ENCODE measurements at places on chromosomes 13 and 19.

- DNase-seq = no peak
These were observed 61.9 kb downstream of the FLT1 start for GRCh38 chr13:28432816-28433560.

- DNase-seq = no peak
These were observed 3.0 kb downstream of the PROZ start for GRCh38 chr13:113161433-113161832.

GRCh38 chr19:56111601-56112312 lies 9.3 kb downstream of the ZNF787 start:
- DNase-seq = no peak

- no peak for DNase-seq
These were observed 37.3 kb downstream of the NFIC start for GRCh38 chr19:3403489-3404323.

DNA sequence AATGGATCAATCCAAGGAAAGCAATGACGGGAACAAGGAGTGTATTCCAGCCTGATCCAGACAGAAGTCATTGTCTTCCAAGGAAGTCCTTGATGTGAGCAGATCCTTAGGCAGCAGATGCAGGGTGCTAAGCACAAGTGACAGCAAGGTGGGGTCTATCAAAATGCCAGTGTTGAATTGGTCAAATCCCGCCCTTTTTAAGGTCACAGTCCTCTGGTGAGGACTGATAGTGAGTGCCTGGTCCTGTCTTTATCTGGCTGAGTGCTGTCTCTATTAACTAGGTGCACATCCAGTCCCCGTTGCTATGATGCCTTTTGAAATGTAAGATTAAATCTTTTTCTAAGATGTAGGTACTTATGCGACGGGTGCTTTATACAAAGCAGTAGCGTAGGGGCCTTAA lies 1.3 kb upstream of the LAMP1 start:
- DNase-seq = no peak

DNA sequence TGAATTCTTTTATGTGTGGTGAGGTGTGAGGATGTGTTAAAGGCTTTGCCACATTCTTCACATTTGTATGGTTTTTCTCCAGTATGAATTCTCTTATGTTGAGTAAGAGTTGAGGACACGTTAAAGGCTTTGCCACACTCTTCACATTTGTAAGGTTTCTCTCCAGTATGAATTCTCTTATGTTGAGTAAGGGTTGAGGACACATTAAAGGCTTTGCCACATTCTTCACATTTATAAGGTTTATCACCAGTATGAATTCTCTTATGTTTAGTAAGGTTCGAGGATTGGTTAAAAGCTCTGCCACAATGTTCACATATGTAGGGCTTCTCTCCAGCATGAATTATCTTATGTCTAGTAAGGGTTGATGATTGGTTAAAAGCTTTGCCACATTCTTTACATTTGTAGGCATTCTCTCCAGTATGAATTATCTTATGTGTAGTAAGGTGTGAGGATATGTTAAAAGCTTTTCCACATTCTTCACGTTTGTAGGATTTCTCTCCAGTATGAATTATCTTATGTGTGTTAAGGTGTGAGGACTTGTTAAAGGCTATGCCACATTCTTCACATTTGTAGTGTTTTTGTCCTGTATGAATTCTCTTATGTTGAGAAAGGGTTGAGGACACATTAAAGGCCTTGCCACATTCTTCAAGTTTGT lies 27.1 kb downstream of the ZNF724 start:
- DNase-seq = no peak

DNA sequence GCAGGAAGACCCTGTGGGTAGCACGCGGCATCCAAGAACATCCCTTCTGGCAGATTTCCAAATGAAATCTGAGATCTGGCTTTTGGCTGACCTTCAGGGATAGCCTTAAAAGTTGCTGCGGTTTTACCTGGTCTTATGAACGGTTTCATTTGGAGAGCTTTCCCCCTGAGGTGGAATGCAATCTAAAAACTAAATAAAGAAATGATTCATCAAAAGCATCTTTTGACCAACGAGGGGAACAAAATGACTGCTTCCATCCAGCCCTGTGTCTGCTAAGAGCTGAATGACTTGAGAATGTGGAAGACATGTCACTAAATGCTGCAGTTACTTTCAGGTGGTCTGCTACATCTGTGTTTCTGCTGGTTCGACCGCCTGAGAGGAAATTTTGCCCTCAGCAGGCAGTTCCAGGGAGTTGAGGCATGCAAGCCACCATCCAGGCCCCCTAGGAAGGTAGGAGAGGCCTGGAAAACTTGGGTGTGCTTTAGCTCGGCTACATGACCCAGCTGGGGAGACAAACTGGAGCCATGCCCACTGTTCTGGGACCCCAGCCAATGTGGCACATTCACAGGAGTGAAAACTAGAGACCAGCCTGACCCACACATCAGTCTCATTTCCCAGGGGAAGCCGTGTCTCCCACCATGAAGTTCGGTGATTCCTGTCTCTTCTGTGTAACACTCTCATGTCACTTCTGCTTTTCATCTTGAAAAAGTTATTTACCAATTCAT lies 175.1 kb upstream of the KL start:
- DNase-seq = no peak

- no peak for DNase-seq
These were observed 9.9 kb upstream of the GP6 start for GRCh38 chr19:55047951-55048350.

DNA sequence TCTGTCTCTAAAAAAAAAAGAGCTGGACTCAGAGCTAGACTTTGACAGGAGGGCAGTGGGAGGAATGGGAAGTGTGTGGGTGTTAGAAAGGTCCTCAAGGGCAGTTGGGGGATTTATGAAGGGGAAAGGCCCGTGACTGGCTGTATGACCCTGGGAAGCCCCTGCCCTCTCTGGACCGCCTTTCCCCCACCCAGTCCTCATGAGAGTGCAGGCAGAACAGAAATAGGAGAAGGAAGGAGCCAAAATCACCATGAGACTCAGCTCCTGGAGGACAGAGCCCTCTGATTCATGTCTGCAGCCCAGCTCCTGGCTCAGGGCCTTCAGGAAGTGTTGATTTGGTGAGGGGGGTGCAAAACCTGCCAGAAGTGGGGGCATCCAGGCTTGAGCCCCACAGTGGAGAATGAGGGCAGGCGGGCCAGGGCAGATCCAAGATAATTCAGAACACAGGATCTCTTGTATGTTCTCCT lies 8.7 kb upstream of the SMG9 start:
- no peak for DNase-seq

DNA sequence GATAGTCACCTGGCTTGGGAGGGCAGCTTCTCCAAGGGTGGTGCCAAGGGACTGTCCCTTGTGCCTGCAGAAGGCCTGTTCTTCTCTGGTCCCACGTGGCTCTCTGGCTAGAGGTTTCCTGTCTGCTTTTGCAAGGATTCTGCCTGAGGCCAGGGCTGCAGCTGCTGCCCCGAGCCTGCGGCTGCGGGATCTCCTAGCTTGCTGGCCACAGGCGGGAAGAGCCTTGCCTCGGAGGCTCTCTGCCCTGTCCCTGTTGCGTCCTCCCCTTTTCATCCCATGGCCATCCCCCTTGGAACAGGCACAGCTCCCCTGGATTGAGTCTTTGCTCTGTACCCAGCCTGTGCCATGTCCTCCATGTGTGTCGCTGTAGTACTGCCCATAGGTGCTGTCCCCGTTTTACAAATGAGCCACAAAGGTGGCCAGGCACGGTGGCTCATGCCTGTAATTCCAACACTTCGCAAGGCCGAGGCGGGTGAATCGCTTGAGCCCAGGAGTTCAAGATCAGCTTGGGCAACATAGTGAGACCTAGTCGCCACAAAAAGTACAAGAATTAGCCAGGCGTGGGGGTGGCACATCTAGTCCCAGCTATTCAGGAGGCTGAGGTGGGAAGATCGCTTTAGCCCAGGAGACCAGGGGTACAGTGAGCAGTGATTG lies 9.1 kb downstream of the IRF3 start:
- no peak for DNase-seq

- no peak for DNase-seq
These were observed 65.6 kb downstream of the ADGRE1 start for GRCh38 chr19:6952956-6953355.

DNA sequence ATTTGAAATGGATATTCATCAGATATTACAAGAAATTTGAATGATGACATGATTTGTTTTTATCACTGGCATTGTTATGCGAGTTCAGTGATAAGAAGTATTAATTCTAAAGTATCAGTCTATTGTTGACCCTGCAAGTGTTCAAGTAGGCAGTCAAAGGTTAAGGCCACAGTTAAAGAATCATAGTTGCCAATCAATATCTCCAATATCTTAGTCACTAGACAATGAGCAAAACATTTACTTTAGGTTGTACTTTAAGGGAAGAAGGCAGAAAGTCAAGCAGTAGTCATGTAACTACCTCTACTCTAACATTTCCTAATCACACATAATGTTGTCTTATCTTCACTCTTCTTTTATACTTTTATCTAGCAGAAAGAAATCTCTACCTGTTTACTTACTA lies 709.8 kb downstream of the PCDH17 start:
- no peak for DNase-seq

- DNase-seq = no peak
These were observed 1.5 kb downstream of the GSX1 start for GRCh38 chr13:27793507-27794367.

DNA sequence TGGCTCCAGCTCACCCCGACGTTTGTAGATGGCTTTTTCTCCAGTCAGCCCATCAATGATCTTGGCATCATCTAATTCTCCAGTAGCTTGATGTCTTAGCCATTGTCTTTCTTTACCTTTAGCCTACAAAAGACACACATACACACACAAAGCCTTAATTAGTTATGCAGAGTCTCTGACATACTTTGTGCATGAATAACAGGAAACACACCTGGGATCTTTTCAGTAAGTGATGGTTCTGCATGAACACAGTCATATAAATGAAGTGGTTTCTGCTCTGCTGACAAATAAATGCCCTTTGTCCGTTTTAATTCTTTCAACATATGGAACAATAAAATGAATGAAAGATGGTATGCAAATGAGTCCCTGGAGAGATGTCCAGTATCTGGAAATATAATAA lies 133.3 kb downstream of the RGCC start:
- no peak for DNase-seq

- DNase-seq = no peak
These were observed 4.7 kb downstream of the GPATCH1 start for GRCh38 chr19:33085570-33086128.

- no peak for DNase-seq
These were observed 535 bp downstream of the CDKN2D start for GRCh38 chr19:10568062-10568825.

- no peak for DNase-seq
These were observed 287.4 kb upstream of the ATXN8OS start for GRCh38 chr13:69820180-69820579.

- DNase-seq = peak; percentile 72
These were observed 152.4 kb downstream of the DCLK1 start for GRCh38 chr13:35978607-35979316.

DNA sequence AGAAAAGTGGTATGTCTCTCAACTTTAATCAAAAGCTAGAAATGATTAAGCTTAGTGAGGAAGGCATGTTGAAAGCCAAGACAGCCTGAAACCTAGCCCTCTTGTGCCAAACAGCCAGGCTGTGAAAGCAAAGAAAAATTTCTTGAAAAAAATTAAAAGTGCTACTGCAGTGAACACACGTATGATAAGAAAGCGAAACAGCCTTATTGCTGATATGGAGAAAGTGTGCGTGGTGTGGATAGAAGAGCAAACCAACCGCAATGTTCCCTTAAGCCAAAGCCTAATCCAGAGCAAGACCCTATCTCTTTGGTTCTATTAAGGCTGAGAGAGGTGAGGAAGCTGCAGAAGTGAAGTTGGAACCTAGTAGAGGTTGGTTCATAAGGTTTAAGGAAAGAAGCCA lies 96.4 kb downstream of the ZDHHC20 start:
- no peak for DNase-seq

DNA sequence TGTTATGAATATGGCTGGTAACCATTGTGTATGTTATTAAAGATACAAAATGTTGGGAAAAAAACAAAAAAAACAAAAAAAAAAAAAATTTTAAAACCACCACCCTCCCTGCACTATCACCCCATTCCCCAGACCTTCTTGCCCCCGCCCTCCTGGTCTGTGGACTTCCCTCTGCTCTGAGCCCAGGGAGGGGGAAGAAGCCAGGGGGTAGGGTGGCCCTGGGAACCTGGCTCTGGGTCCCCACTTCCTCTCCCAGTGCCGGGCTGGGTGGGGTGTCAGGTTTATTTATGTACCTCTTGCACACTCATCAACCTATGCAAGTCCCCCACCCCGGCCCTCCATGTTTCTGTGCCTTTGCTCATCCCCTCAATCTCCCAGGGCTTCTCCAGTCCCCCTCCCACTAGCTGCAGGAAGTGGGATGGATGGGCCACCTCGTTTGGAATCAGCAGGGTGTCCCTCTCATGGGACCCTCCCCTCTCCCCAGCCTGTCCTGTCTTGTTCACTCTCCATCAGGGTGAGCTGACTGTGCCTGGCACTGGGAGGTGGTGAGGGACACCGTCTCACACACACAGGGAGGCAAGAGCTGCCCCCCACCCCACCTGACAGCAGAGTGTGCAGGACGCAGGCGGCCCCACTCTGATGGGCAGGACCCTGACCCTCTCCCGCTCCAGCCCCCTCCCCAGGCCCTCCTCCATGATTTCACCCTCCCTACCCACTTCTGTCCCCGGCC lies 5.9 kb downstream of the PAF1 start:
- no peak for DNase-seq

GRCh38 chr19:2363419-2363818 lies 3.4 kb downstream of the TMPRSS9 start:
- DNase-seq = no peak

GRCh38 chr13:50701469-50701868 lies 142.0 kb downstream of the DLEU7 start:
- no peak for DNase-seq

- no peak for DNase-seq
These were observed 49.5 kb downstream of the CRYL1 start for GRCh38 chr13:20475927-20476691.

- no peak for DNase-seq
These were observed 64.6 kb downstream of the SLC7A1 start for GRCh38 chr13:29530901-29531300.

Measured in SK-N-MC (cell line).